ENCODE measurements at places on chromosomes 12 and 14.
A peak's percentile ranks its signal among the peaks of the same experiment; 100 is the strongest.

DNA sequence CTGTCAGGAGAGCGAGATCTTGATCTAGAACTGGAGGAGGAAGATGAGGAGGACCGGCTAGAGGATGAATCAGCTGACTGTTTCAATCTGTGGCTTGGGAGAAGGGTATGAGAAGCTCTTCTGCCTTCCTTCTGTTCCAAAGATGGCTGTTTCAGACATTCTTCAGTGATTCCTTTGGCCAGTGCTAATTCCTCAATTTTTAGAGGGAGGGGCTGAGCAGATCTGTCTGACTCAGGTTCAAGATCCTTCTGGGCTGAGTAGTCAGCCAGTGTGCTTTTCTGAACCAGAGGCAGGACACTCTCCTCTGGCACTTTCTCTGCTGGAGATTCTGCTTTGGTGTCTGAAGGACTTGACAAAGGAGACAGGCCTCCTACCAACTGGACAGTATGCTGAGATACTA, 15.2 kb downstream of the ACIN1 start:
- DNase-seq, result no peak

GRCh38 chr12:70733385-70733784, 96.2 kb upstream of the PTPRB start:
- peak; percentile 38 for DNase-seq

DNA sequence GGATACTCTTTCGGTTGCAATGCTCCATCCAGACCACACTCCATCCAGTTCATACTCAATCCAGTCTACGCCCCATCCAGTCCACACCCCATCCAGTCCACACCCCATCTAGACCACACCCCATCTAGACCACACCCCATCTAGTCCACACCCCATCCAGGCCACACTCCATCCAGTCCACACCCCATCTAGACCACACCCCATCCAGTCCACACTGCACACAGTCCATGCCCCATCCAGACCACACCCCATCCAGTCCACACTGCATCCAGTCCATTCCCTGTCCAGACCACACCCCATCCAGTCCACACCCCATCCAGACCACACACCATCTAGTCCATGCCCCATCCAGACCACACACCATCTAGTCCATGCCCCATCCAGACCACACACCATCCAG, 116.0 kb upstream of the RTL1 start:
- DNase-seq, result no peak

DNA sequence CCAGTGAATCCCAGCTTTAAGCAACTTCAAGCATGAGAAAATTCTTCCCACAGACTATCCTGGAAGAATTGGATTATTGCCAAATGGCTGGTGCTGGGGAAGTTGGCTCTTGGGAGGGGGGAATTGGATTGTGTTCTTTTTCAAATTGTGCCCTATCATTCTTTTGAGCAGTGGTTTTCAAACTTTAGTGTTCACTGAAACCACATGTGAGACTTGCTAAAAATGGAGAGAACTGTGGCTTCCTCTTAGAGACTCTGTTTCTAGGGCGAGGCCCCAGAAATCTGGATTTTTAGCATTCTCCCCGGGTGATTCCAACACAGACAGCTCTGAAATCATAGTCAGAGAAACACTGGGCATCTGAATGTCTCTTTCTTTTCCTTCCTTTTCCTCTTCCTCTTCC, 14.3 kb upstream of the OTUB2 start:
- no peak for DNase-seq

DNA sequence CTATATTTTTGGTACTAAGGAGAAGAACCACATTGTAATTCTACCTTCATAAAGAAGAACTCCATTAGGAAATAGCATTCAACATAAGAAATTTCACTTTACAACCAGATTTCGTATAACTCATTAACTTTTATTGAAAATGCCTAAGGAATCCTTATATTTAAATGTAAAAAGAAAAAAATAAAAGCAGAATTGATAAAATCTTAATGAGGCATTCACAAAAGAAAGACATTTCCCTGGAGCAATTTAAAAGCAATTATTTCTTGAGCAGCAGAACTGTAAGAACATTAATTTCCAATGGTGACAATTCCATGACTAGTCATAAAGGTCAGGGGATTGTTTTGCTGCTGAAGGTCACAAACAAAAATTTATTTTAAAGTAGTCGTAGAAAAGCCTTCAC, 1192.8 kb upstream of the TMEM132C start:
- no peak for DNase-seq

GRCh38 chr14:104794099-104794498, 1.4 kb downstream of the AKT1 start:
- DNase-seq, result no peak

All from GM18507 (cell line).